Tibial nerve (tissue), 4 donors: ENCODE measurements at places on chromosomes 4 and X. TPM values are rescaled to one million over a fixed set of nuclear protein-coding genes. Genes with fewer than 3 reads are reported as not detected.

The SYNPO2 gene
- 177 TPM for total RNA-seq

The HELT gene
- total RNA-seq, result not detected

The TLR2 gene
- total RNA-seq, result 25.1 TPM

The SMARCA1 gene
- total RNA-seq, result 35.7 TPM

The IGBP1 gene
- 42.8 TPM for total RNA-seq

The TCEAL2 gene
- 7.7 TPM for total RNA-seq

The MAGEA10 gene
- not detected for total RNA-seq
